Stimulated activated CD4-positive, alpha-beta T cell treated with anti-CD3 and anti-CD28 coated beads, Interleukin-12 subunit alpha, Interleukin-12 subunit beta, amount 100 ng/mL, for 24 hours (primary cell): ENCODE measurements at places on chromosomes 1 and 21.

DNA sequence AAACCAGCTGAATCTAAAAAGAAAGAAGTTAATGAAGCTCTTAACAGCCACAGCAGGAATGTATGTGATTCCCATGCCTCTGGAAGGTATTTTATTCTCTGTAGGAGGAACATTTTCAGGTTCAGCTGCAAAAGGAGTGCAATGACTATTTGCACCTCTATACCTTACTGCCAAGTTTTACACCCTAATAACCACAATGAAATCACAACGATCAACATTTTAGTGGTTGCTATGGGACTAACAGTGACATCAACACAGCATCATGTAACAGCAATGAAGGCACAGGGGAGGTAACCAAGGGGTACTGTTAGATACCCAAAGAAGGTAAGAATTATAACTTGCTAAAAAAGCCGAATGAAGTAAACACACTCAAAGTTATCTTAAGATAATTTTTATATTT is 116.3 kb upstream of the HP1BP3 start:
- DNase-seq: no peak

- no peak for DNase-seq
These were observed 133.4 kb upstream of the LYPLAL1 start for GRCh38 chr1:219040291-219040690.

GRCh38 chr1:171716616-171717015 is 25.2 kb downstream of the VAMP4 start:
- DNase-seq: no peak

GRCh38 chr1:237687804-237688203 is 202.9 kb downstream of the ZP4 start:
- no peak for DNase-seq
